ENCODE measurements at places on chromosomes 6 and 20.

DNA sequence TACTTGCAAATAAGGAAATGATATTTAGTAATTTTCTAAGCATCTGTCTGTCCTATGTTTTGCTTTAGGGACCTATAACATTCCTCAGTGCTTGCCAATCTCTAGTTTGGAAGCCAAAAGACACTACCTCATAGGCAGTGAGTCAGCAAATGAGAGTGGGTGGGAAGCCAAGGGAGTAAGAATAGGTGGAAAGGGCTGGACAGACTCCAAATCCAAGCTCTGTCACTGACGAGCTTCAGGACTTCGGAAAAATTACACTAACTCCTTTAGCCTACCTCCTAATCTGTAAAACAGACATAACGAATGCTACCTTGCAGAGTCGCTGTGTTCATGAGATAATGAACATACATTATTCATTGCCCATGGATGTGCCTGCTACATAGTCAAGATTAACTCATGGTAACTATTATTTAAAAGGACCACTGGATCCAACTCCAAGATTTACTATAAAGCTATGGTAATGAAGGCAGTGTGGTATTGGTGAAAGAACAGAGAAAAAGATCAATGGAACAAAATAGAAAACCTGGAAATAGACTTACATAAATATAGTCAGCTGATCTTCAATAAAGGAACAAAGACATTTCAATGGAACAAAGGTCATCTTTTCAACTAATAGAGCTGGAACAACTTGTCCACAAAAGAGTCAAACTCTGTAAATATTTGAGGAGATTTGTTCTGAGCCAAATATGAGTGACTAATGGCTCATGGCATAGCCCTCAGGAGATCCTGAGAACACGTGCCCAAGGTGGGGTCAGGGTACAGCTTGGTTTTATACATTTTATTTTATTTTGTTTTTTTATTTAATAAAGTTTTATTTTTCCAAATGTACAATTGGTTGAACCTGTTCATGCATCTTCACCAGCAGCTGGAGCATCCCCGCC is 64.1 kb downstream of the FAM50B start:
- no peak for DNase-seq

- DNase-seq, result no peak
These were observed 91.9 kb downstream of the TFAP2A start for GRCh38 chr6:10323018-10323417.

- DNase-seq, result no peak
These were observed 16.2 kb downstream of the METTL24 start for GRCh38 chr6:110341663-110342596.

- DNase-seq, result no peak
These were observed 736.2 kb upstream of the ADGRB3 start for GRCh38 chr6:67898875-67899274.

GRCh38 chr20:19181552-19181951 is 30.9 kb upstream of the SLC24A3 start:
- no peak for DNase-seq

GRCh38 chr6:26576929-26577719 is 19.6 kb upstream of the ABT1 start:
- DNase-seq, result peak; percentile 76

Measured in inflammatory macrophage treated with lipopolysaccharide for 1 hour (primary cell).